Activated CD8-positive, alpha-beta memory T cell treated with anti-CD3 and anti-CD28 coated beads for 4 hours (primary cell): ENCODE measurements at places on chromosomes 4 and X.

GRCh38 chrX:141619336-141619735 lies 29.8 kb downstream of the SPANXA2 start:
- DNase-seq: no peak

GRCh38 chr4:76216975-76217814 lies 3.6 kb upstream of the SCARB2 start:
- no peak for DNase-seq

GRCh38 chr4:113303315-113303714 lies 253.9 kb downstream of the ANK2 start:
- DNase-seq: no peak

- no peak for DNase-seq
These were observed 38.6 kb upstream of the MSMO1 start for GRCh38 chr4:165288639-165289422.

GRCh38 chr4:121096629-121097028 lies 24.3 kb upstream of the NDNF start:
- DNase-seq: no peak

DNA sequence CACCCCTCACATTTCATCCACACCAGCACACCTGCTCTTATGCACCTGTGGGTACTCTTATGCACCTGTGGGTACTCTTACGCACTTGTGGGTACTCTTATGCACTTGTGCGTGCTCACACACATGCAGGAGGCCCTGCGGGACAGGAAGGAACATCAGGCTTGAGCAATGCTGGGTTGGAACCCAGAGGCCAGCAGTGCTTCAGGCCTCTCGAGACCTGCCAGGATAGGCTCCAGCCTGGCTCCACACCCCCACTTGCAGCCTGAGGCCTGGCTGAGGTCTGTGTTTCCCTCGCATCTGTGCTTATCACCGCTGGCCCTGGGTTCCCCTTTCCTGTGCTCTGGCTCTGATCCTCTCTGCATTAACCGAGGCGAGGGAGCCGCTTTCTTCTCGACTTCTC lies 34.7 kb downstream of the SORCS2 start:
- no peak for DNase-seq

GRCh38 chr4:1210241-1210841 lies 38.0 kb upstream of the SPON2 start:
- no peak for DNase-seq

GRCh38 chrX:49101629-49101984 lies 21.9 kb upstream of the WDR45 start:
- no peak for DNase-seq

GRCh38 chr4:26248647-26249046 lies 72.2 kb upstream of the RBPJ start:
- no peak for DNase-seq

DNA sequence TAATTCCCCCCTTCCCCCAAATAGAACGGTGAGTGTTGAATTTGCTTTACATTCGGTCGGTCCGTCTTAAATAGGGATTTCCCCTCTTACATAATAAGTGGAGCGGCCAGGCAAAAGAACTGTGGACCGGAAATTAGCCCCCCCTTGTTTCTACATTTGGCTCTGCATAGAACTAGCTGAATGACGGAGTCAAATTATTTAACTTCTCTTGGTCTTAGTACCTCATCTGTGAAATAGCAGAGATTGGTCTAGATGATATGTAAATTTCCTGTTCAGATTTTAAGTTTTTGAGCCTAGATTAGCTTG lies 1.3 kb downstream of the SPATA18 start:
- DNase-seq: no peak

DNA sequence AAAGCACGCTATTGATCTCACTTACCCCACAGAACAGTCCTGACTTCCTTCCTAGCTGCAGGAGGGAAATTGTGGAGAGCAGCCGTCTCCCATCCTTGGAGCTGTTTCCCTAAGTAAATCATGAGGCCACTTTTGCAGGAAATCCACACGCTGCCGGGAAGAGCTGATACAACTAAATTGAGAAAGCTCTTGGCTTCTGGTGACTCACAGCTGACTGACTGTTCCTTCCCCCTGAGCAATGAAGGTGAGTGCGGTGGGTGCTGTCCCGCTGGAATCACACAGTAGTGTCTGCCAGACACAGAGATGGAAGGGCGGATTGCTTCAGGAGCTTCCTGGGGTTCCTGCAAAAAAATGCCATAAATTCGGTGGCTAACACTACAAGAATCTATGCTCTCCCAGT lies 268.9 kb downstream of the ASMT start:
- DNase-seq: no peak

GRCh38 chr4:83234902-83235644 lies 49.5 kb downstream of the COQ2 start:
- DNase-seq: no peak

- DNase-seq: no peak
These were observed 41.6 kb upstream of the MTNR1A start for GRCh38 chr4:186596850-186597390.

- no peak for DNase-seq
These were observed 154.1 kb upstream of the CPEB2 start for GRCh38 chr4:14848229-14848628.

GRCh38 chr4:176363072-176363471 lies 43.3 kb downstream of the SPCS3 start:
- DNase-seq: no peak

GRCh38 chrX:43741843-43742573 lies 85.9 kb downstream of the MAOA start:
- DNase-seq: no peak

DNA sequence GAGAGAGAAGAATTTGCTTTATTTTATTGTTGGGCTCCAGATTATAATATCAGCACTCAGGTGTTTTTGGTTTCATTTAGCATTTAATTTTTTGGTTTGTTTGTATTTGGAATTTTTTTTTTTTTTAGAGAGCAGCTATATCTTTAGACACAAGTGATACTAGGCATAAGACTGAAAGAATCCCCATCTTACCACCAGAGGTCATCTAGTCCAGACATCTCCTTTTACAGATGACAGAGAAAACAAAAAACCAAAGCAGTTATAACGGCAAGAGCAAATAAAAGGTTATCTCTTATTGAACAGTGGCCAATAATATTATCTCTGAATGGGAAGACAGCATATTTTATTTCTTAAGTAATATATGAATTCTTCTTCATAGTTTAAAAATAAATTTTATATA lies 22.8 kb downstream of the USP38 start:
- no peak for DNase-seq

DNA sequence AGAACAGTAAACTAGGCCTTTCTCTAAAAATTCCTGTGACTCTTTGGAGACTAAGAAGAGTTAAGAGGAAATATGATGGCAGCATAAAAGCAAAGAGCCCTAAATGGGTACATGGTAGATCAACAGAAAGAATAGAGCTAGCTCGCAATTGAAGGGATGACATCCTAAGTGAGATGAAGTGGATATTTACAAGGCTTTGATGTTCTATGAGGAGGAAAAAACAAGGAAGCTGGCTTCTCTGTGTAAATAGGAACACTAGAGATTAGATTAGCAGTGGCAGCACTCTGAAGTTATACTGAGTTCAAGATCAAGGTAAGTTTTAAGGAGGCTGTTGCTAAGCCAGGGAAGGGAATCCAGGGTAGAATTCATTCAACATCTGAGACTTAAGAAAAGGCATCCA lies 73.1 kb upstream of the MBNL3 start:
- DNase-seq: no peak

- DNase-seq: no peak
These were observed 36.3 kb upstream of the REST start for GRCh38 chr4:56871371-56871866.
